ENCODE measurements at places on chromosomes 7 and 10.

- no peak for DNase-seq
Measured at GRCh38 chr10:62851442-62851841, 35.3 kb upstream of the EGR2 start.

DNA sequence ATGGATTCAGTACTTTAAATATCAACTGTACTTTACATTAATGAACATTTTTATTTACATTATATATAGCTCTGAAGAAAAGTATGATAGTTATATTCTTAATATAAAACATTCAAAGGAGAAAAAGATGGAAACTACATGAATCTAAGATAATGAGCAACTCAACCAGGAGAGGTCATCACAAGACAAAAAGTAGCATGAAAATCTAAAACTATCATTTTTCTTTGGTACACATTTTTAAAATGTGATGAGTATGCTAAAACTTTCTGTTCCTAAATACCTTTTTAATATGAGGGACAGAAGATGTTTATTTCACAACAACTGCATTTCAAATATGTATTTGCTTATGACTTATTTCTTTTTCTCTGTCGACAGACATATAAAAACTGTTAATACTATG lies 2.4 kb downstream of the CNTNAP2 start:
- no peak for DNase-seq

- no peak for DNase-seq
Measured at GRCh38 chr10:78609976-78610375, 458.8 kb upstream of the ZMIZ1 start.

DNA sequence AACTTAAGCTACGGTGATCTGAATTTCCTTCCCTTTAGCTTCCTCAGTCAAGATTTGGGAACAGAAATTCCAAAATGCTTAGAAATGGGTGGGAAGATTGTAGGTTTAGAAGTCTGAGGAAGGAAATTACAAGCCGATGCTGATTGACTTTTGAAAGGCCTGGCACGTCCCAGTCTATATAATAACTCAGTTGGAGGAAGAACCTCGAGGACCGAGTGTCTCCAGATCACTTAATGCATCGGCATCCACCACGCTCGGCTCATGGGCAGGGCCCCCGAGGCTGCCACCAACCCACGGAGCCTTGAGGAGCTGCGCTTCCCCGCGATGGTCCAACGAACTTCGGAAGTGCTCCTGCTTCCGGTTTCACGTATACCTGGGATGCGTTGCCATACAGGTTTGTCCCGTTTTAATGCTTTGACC lies 10.4 kb upstream of the SP8 start:
- DNase-seq = no peak
